ENCODE measurements at places on chromosomes 6 and 20. TPM values are rescaled to one million over a fixed set of nuclear protein-coding genes. Genes with fewer than 3 reads are reported as not detected.
A peak's percentile ranks its signal among the peaks of the same experiment; 100 is the strongest.

DNA sequence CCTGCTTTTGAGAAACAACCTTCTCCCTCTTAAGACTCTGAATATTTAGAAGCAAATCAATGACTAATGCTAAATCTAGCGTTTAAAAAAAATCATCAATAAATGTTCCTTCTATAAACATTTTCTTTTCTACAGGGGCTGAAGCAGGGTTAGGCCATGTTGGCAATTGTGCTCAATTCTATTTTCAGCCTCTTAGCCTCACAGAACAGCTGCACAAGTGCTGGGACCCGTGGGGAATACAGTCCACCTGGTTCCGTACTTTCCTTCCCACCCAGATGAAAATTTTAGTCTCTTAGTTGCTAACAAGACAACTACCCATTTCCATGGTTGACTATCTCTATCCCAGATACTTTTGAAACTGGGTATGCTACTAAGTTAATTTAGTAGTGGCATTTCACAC, 138.6 kb downstream of the RPS12 start:
- no peaks in the 10 kb centered on the region for H3K4me1 ChIP-seq
- peaks cover 2% of the 10 kb centered on the region for H3K27me3 ChIP-seq
- H3K36me3 ChIP-seq = no peaks in the 10 kb centered on the region
- no peak overlapping the region for H3K27ac ChIP-seq
- DNase-seq = no peak

GRCh38 chr20:34538671-34539123, 19.8 kb upstream of the MAP1LC3A start:
- peaks cover 63% of the 10 kb centered on the region for H3K36me3 ChIP-seq
- no peaks in the 10 kb centered on the region for H3K4me1 ChIP-seq
- DNase-seq = no peak
- no peaks in the 10 kb centered on the region for H3K27me3 ChIP-seq

DNA sequence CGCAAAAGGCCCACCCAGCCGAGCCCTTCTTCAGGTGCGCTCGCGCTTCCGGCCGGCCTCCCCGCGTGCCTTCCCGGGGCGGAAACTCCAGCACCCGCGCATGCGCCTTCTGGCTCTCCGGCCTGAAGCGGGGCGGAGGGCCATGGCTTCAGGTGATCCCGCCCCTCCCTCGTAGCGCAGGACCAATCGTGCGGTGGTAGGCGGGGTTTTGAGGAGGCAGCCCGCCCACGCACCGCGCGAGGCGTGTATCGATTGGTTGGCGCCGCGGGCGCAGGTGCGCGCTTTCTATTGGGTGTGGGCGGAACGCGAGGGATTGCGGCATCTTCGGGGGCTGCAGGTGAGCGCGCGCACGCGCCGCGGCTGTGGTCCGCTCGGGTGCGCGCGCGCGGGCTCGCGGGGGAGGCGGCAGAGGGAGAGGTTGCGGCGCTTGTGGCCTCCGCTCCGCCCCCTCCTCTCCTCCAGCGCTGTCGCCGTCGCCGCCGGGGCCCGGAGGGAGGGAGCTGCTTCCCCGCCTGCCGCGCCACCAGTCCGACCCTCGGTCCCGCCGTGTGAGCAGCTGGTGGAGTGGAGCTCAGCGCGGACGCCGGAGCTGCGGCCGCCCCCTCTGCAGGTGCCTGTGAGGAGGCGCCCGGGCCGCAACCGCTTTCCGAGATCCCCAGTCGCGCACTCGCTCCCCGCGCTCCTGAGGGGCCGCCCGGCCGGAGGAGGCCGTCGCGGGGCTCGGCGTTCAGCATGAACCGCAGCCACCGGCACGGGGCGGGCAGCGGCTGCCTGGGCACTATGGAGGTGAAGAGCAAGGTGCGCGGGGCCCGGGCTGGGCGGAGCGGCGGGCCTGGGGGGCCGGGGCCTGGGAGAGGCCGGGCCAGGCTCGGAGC, at the start of gene PARD6B:
PARD6B (plus strand) TSS at position 526 of the 875 bp plus-strand sequence; CDS start at position 733, 207 bp downstream.
- H3K4me1 ChIP-seq = peaks cover 3% of the 10 kb centered on the region
- peak; percentile 87 for DNase-seq
- H3K27me3 ChIP-seq = peaks cover 9% of the 10 kb centered on the region
- peak within 1 kb of the TSS; percentile 72 for H3K4me3 ChIP-seq

DNA sequence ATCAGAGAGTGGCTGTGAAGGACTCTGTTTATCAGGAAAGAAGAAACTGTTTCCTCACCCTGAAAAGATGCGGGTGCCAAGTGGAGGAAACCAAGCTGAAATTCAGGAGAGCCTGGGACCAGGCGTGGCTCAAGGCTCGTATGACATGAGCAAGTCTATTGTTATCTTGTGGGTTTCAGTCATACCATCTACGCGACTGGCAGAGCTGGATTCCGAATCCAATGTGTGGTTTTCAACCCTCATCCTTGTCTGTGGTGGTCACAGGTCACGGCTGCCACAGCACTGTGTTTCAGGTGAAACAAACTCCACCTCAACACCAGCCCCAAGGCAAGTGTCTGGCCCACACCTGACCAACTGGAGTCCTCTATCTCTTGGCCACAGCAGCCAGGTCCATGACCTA, 9.1 kb downstream of the MC3R start:
- no peak overlapping the region for H3K4me3 ChIP-seq
- no peaks in the 10 kb centered on the region for H3K4me1 ChIP-seq
- no peak for DNase-seq
- H3K36me3 ChIP-seq = no peaks in the 10 kb centered on the region
- no peaks in the 10 kb centered on the region for H3K27me3 ChIP-seq
- no peak overlapping the region for H3K27ac ChIP-seq

DNA sequence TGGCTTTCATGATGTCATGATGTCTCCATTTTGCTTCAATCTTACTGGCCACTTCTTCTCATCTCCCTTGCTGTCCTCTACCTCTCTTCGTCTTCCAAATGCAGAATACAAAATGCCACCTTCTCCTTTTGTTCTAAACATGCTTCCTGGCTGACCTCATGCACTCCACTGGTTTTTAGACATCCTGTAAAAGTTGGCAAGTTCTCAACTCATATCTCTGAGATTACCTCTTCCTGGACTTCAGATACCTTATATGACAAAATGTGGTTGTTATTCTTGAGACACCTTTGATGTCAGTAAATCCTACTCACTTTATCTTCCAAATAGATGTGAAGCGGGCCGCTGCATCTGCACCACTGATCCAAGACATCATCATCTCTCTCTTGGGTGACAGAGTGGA, 212.7 kb upstream of the FOXA2 start:
- no peaks in the 10 kb centered on the region for H3K27me3 ChIP-seq
- peak; percentile 23 for DNase-seq
- H3K27ac ChIP-seq = peak overlapping the region; percentile 86
- no peak overlapping the region for H3K4me3 ChIP-seq
- peaks cover 22% of the 10 kb centered on the region for H3K4me1 ChIP-seq

GRCh38 chr6:137980777-137981176, 113.7 kb downstream of the TNFAIP3 start:
- H3K36me3 ChIP-seq = no peaks in the 10 kb centered on the region
- DNase-seq = no peak
- no peaks in the 10 kb centered on the region for H3K27me3 ChIP-seq
- no peaks in the 10 kb centered on the region for H3K4me1 ChIP-seq
- no peak overlapping the region for H3K27ac ChIP-seq
- H3K4me3 ChIP-seq = no peak overlapping the region

Gene CRISP2
- total RNA-seq = not detected
